ENCODE measurements at places on chromosomes 7 and 10.

DNA sequence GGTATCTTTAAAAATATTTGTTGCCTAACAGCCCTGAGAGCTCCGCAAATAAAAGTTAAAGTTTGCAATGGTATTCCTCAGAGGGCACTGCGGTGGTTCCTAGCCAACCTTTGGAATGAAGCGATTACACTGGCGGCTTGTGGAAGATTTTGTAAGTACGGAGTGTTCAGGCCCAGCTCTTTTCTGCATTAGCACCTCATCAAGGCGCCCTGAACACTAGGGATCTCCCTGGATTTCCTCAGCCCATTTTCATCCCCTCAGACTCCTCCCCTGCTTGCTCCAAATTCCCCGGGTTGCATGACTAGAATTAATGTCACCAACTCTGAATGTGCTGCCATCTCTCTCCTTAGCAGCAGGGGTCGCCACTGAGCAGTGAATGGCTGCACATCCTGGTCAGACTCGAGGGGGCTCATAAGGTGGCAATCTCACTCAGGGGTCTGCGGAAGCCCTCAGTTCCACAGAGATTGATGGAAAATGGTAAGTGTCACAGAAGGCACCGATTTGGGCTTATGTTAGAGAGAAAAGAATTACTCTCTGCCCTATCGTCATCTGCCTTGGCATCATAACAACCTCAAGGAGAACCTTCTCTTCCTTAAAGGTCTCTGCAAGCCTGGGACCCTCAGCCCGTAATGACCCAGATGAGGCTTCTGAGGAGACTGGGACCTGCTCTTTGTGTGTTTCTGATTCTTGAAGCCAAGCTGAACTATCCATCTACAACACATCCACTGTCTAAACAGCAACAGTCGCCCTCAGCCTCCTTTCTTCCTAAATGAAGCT lies 262.8 kb upstream of the AOAH start:
- peak; percentile 75 for DNase-seq

DNA sequence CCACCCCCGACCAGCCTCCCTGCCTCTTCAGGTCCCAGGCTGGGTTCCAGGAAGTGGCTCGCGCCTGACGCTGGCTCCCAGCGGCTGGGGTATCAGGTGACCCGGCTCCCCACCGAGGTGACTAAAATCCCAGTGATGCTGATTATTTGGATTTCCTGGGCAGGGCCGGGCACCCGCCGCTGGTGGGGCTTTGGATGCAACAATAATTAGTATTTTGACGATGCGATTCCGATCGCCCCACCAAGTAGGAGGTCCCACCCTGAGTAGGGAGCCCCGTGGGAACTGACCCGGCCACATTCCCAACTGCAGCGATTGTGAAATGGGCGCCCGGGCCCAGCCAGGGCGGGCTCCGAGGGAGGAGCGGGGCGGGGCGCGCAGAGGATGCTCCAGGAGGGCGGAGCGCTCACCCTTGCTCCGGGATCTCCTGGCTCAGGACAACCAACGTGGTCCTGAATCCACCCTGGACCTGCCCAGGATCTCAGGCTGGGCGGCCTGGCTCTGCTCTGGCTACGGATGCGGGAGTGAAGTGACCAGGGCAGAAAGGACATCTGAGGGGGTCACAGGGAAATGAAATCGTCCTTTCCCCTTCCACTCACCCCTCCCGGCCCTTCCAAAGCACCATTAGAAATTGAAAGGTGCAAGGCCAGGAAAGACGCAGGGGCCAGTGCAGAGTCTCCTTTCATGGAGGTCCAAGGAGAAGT lies 32.6 kb downstream of the DUSP5 start:
- DNase-seq: peak; percentile 88

- DNase-seq: no peak
Measured at GRCh38 chr10:108970016-108970415, 953.3 kb downstream of the XPNPEP1 start.

GRCh38 chr7:130090745-130091532 lies 20.6 kb downstream of the KLHDC10 start:
- DNase-seq: no peak

GRCh38 chr10:129075508-129075907 lies 391.5 kb upstream of the MGMT start:
- no peak for DNase-seq

- no peak for DNase-seq
Measured at GRCh38 chr7:107980171-107980570, 22.8 kb downstream of the LAMB1 start.

GRCh38 chr7:111840528-111840927 lies 278.2 kb upstream of the IMMP2L start:
- DNase-seq: no peak

All from A549 (cell line).